ENCODE measurements at places on chromosomes 3 and 15. TPM values are rescaled to one million over a fixed set of nuclear protein-coding genes. Genes with fewer than 3 reads are reported as not detected.
A peak's percentile ranks its signal among the peaks of the same experiment; 100 is the strongest.

The GOLGA6L7 gene
- total RNA-seq = not detected

The ZNF654 gene
- total RNA-seq = 7.0 TPM

The CCR8 gene
- total RNA-seq = not detected

The IQCF5 gene
- not detected for total RNA-seq

The LSMEM2 gene
- not detected for total RNA-seq

The SCN11A gene
- total RNA-seq = 0.05 TPM

The FOXL2 gene
- not detected for total RNA-seq

The TMCO5A gene
- not detected for total RNA-seq

The RPLP1 gene
- 3,138 TPM for total RNA-seq

The GUCA1C gene
- total RNA-seq = not detected

The ZIC1 gene
- total RNA-seq = not detected

DNA sequence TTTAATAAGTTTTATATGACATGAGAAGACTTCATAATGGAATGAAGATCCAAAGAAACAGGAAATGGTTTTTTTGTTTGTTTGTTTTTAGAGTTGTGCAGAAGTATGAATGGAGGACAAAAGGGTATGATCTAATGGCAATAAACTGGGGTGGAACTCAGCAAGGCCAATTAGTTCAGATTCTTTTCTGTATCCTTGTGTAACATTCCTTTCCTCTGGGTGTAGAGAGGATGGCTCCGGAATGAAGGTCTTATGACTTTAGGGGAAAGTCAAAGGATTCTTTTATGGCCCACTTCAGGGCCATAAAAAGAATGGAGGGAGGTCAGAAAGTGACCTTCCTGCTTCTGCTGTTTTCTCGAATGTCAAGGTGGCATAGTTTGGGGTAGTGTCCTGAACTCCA lies 152.6 kb downstream of the DPH6 start:
- DNase-seq = no peak

GRCh38 chr3:196144383-196145105 lies 62.7 kb upstream of the TFRC start:
- no peak for DNase-seq

DNA sequence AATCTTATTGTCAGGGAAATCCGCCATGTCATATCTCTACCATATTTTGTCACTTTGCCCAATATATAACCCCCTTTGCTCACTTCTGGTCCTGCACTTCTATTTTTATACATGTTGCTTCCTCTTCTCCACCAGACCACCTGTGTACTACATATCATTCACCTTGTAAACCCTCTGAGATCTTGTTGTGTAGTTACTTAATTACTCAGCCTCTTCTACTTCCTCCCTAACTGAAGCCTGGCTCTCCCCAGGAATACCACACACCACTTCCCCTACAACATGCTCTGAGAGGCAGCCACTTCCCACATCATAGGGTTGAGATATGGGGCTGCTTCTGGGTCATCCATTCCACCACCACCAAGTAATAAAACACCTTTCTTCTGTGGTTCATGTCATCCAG lies 10.0 kb downstream of the HEXA start:
- DNase-seq = no peak

DNA sequence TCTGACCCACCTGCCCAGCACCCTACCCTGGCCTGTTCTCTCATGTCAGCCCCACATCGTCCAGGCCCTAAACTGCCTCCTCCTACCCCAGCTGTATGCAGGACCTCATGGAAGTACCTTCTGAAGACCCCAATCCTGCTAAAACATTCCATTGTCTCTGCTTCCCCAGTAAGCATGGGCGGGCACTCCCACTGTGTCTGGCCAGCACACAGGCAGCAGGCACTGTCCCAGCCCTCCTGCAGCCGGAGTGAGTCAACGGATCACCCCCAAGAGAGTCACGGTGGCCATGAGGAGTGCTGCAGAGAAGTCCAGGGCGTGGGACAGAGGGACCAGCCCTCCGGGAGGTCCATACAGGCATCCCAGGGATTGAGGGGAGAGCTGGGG lies 36.4 kb upstream of the SLCO2A1 start:
- no peak for DNase-seq

DNA sequence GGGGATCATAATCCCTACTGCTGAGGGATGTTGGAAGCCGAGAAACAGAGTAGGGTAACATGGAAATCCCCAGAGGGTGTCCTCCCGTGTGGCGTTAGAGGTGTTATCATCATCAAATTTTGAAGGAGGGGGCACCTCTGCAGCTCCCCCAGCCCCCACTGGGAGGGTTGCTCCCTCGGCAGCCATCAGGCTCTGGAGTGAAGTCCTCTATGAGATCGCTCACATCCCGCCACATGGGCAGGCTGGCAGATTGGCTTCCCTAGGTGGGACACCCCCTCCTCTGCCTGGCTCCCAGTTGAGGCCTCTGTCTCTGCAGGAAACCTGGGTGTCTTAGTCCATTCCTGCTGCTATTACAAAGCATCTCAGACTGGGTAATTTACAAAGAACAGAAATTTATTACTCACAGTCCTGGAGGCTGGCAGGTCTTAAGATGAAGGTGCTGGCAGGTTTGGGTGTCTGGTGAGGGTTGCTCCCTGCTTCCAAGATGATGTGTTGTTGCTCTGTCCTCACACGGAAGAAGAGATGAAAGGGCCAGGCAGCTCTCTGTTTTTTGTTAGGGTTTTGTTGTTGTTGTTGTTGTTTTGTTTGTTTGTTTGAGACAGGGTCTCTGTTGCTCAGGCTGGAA lies 120.5 kb downstream of the NUP210 start:
- no peak for DNase-seq

DNA sequence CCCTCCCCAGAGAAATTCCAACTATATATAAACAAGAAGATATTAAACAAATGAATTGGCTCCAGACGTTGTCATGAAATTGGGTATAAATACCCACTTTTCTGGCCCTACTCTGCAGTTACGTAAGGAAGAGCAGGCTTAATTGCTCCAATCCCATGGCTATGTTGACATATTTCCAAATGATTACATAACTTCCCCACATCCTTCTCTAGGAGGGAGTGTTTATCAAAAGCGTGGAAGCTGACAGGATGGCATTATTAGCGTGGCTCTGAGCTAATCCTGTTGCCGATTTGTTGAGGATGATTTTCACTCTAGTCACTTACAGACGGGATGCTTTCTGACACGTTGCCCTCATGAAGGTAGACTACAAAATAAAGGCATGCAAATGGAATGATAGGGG lies 347.5 kb upstream of the TMCO5A start:
- DNase-seq = no peak

DNA sequence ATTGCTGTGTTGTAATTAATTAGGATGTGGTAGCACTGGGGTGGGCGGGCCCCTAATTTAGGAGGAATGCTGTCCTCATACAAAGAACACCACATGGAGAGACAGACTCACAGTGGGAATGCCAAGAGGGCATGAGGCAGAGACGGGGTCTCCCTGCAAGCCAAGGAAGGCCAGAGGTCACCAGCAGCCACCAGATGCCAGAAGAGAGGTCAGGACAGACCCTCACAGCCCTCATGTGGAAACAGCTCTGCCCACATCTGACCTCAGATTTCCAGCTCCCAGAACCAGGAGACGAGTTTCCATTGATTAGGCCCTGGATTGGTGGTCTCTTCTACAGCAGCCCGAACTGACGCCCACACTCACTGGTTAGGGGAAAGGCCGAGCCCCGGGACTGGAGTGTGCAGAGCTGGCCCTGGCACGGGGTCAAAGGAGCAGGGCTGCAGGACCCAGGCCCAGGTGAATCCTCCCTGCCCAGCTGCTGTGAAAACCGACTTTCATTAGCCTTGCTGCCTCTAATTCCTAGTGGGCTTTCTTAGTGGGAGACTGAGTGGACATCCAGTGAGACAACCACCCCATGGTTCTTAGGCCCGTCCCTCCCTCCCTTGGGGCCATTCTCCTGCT lies 43.0 kb upstream of the SLC41A3 start:
- no peak for DNase-seq

GRCh38 chr15:38589502-38589901 lies 24.9 kb upstream of the RASGRP1 start:
- DNase-seq = no peak

- DNase-seq = no peak
Measured at GRCh38 chr3:31093606-31094005, 199.1 kb upstream of the GADL1 start.

- DNase-seq = peak; percentile 60
Measured at GRCh38 chr3:188956839-188957489, 214.8 kb upstream of the TPRG1 start.

DNA sequence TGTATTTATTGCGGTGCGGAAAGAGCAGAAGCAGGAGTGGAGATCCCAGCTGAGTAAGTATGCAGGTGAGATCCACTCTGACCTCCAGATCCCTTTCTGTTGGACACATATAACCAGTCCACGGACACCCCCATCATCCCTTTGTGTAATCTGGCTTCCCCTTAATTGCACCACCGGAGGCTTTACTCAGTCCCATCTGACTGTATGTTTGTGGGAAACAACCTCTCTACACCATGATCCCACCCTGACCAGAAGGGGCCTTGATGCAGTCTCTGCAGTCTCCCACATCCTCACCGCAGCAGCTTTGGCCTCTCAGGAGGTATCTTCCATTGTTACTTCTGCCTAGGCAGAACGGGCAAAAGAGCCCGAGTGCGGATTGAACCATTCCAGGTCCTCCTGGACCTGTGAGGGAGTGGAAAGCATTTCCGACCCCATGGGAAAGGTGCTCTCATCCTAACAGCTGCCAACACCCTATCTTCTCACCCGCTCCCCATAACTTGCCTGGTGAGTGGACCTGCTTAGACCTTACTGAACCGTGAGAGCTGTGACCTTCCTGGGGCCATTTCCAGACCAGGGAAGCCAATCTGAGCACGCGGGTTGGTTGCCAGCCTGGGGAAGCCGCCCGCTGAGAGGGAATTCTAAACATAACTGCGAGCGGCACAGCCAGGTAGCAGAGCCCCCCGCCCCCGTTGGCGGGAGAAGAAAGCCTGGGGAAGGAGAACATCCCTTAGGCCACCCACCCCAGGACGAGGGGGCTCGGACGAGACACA lies 1.1 kb downstream of the SLCO2A1 start:
- DNase-seq = no peak

- no peak for DNase-seq
Measured at GRCh38 chr15:48510976-48511375, 134.5 kb downstream of the FBN1 start.

GRCh38 chr3:49673715-49674496 lies at the start of gene APEH:
TSS of gene APEH (plus strand) at chr3:49674351. CDS start at chr3:49674402, 51 bp downstream.
- peak; percentile 97 for DNase-seq

- no peak for DNase-seq
Measured at GRCh38 chr3:15217841-15218267, 11.8 kb downstream of the CAPN7 start.

- DNase-seq = no peak
Measured at GRCh38 chr15:81049835-81050234, 49.1 kb downstream of the TLNRD1 start.

DNA sequence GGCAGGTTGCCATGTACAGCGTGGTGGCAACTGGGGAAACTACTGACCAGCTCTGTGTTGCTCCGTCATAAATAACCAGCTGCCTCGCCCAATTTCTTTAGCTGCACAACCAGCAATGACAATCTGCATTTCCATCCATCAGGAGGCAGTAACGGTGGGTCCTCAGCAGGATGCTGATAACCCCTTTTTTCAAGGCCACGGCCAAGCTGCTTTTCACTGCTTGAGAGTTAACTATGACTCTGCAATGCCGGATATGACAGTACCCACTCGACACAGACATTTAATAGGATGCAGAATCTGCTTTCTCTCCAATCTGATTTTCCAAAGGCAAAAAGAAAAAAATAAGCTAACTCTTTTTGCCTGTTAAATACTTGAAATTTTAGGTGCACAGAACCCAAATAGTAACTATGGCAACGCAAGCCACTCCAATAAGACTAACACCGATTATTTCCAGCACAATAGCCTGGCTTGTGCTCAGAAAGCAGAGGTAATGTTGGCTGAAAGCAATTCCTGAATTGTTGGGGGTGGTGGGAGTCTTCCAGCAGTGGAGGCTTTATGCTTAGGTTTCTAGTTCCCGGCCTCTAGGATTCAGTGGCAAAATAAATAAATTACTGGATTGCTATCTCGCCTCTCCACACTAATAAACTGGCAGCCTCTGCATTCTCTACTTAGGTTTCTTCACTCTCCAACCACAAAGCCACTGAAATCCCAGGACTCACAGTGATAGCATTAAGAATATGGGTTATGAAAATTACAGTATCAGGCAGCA lies 31.2 kb upstream of the SRGAP3 start:
- DNase-seq = no peak

- DNase-seq = peak; percentile 10
Measured at GRCh38 chr15:51681303-51681963, at the start of gene SCG3. TSS of gene SCG3 (plus strand) at chr15:51681503. CDS start at chr15:51681756, 253 bp downstream.

GRCh38 chr3:136632625-136633081 lies 119.5 kb downstream of the STAG1 start:
- DNase-seq = no peak

GRCh38 chr15:92831336-92831654 lies 68.8 kb upstream of the CHD2 start:
- DNase-seq = no peak

DNA sequence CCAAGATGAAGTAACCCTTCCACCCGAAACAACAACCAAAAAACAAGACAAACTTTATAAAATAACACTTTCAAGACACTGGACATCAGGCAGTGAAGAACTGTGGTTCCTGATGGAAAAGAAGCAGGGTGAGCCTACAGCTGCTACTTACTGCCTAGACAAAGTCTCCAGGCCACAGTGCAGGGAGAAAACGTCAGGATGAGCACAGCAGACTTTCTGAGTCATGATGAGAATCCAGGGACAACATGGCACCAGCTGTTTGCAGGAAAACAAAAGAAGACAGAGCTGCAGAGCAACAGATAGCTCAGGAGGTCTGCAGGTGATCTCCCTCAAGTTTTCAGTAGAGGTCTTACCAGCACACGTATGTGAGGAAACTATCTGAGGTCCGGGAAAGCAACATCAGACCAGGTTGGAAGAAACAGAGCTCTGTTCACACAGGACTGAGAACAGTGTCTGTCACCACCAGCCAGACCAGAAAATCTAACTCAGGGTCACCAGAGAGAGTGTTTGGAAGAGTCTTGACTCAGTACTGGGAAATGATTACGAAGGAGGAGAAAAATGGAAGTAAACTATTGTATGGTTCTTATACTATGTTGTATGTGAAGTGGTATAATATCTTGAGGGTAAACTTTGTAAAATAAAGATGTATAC lies 108.9 kb downstream of the ANO10 start:
- DNase-seq = no peak

DNA sequence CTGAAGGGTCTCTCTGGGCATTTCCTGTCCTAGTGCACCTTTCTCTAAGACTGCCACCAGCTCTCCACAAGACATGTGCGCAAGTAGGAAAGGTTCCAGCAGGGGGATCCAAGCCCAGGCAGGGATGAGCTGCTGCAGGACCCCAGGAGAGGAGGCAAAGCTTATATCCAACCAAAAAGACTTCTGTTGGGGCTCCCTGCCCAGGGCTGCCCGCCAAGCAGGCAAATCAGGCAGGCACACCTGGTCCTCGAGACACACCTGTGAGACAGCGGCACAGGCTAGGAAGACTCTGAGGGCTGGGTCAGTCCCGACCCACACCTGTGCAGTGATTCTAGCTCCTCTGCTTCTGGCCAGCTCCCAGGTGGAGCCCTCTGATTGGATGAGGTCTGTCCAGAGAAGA lies 80.6 kb downstream of the MYLK start:
- no peak for DNase-seq

- no peak for DNase-seq
Measured at GRCh38 chr3:57825116-57825515, 69.0 kb downstream of the SLMAP start.

Data from HCT116 (cell line).